ENCODE measurements at places on chromosomes 2 and 18.

GRCh38 chr2:10356439-10356811 is 53.7 kb downstream of the HPCAL1 start:
- DNase-seq: no peak

DNA sequence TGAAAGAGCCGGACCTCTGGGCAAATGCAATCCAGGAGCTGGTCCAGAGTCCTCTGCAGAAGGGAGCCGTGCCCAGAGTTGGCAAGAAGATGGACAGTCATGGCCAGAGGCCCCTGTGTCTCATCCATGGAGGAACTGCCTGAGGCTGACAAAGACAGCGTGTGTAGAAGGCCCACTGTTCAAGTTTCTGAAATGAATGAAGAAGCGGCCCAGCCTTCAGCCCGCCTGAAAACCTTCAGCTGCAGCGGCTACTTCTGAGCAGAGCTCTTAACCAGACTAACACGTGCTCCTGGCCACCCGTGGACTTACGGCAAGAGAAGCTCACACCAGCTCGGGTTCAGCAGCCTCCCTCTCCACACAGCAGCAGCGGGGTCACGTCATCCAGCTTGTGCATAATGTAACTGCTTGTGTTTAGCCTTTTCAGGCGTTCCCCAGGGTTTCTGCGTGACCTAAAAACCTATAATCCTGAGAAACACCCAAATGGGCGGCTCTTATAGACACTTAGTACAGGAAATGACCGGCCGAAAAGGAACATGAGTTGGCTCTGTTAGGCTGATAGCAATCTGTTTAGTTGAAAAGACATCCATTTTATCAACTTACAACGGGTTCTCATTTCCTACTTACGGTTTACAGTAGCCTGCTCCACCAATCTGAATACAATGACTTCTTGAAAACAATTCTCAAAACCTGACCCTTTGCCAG is at the start of gene FAM124B:
FAM124B (minus strand) TSS at position 467 of the 702 bp plus-strand sequence; CDS start at position 128, 339 bp downstream.
- no peak for DNase-seq

DNA sequence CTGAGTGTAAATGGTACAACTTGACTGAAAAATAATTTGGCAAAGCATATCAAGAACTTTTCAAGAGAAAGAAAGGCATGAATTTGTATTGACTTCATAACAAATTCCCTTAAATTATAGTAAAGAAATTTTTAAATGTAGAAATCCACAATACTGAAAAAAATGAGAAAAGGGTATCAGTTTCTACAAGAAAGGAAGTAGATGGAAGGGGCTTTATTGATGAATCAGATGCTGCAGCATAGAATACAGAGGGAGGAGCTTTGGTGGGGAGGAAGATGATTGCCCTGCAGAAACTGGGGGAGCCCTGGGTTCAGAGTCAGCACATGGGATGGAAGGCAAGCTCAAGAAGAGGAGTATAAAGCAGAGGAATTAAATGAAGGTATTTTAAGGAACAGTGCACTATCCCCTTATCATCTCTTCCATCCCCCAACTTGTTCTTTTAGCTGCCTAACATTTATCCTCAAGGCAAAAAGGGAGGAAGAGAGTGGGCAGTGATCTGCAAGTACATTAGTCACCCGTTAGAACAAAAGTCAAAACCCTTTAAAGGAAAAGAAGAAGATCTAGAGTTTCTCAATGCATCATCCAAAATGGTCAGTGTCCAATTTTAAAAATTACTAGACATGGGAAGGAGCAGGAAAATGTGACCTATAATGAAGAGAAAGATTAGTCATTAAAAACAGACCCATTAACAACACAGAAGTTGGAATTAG is 77.7 kb downstream of the KCTD18 start:
- DNase-seq: no peak

GRCh38 chr18:63552581-63552980 is 10.4 kb downstream of the SERPINB12 start:
- no peak for DNase-seq

- no peak for DNase-seq
These were observed 48.6 kb downstream of the LINC00305 start for GRCh38 chr18:64100116-64100922.

DNA sequence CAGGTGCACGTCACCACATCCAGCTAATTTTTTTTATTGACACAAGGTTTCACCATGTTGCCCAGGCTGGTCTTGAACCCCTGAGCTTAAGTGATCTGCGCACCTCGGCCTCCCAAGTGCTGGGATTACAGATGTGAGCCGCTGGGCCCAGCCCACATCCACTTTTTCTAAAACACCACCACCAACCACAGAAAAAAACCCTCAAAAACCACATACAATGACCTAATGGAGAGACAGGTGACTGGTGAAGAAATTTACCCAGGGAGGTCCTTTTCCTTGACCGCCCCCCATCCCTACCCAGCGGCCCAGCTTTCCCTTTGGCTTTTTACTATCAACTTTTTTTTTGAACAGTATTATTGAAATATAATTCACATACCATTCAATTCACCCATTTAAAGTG is 47.9 kb downstream of the CACNB4 start:
- DNase-seq: no peak

GRCh38 chr2:133107058-133107815 is 437.2 kb upstream of the LYPD1 start:
- DNase-seq: no peak

- no peak for DNase-seq
These were observed 45.9 kb upstream of the TNP1 start for GRCh38 chr2:216905649-216906329.

DNA sequence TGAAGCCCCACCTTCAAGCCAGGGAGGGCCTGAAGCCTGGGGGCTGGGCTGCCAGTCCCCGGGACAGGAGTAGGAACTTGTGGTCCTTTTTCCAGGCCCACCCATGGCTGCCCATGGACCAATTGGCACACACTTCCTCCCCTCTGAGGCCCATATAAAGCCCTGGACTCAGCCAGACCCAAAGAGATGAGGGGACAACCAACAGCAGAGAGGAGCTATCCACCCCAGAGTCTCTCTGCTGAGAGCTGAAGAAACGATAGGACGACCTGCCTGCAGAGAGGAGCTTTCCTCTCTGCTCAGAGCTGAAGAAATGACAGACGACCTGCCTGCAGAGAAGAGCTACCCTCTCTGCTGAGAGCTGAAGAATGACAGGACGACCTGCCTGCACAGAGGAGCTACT is 43.8 kb upstream of the PEX13 start:
- DNase-seq: no peak

GRCh38 chr18:77077941-77078689 is 54.5 kb downstream of the MBP start:
- DNase-seq: no peak

DNA sequence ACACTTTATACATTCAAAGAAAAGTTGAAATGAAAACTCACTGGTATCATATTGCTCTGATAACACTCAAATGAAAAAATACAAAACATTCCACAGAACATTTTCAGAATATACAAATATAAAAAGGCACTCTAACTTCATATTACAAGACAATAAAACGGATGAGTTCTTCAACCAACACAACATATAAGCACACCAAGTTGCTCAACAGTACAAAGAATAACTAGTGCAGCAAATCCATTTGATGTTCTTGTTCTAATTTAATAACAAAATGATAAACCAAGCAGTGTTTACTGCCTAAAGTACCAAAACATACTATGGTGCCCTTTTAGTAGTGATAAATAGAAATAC is 60.8 kb upstream of the PGAP1 start:
- no peak for DNase-seq

DNA sequence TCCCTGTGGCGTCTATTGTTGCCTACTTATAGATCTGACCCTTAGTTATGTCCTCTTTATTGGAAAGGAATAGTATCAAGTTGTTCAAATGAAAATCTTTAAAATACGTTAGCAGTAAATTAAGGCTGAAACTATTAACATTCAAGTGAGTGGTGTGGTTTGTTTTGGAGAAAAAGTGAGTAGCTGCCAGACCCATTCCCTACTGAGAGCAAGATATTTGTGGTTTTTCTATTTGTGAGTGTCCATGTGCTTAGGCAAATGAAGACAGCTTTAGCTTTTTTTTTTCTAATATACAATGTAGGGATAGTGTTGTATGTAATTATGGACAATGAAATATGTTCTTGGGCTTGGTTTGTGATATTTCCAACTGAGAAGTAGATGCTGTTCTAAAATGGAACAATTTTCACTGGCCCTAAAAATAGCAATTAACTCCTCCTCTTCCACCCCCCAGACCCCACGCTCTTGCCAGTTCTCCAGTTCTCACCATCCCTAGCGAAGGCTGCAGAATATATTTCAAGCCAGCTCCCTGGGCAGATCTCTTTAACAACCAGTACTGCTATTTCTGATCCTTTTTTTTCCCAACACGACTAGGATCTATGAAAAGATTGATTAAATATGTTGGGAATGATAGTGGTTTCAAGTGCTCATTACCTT is 83.1 kb downstream of the CCDC85A start:
- no peak for DNase-seq

DNA sequence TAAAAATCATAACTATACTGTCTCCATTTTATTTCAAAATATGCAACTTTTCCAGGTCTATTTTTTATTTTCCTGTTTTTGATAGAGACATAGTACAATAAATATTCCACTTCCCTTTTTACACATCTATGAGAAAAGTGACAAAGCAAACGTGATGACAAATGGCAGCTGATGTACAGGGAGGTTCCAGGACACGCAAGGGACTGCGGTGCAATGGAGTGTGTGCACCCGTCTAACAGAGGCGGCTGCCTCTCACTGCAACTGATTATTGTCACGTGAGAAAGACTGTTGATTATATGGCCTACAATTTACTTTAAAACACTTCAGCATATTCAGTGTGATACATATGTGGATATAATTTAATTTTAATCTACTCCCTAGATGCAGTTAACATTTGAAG is 142.6 kb downstream of the LRRC30 start:
- DNase-seq: no peak

GRCh38 chr2:37344453-37345361 is at the start of gene QPCT:
Gene QPCT (plus strand): TSS chr2:37344630. CDS start chr2:37344732, 102 bp downstream.
- no peak for DNase-seq

DNA sequence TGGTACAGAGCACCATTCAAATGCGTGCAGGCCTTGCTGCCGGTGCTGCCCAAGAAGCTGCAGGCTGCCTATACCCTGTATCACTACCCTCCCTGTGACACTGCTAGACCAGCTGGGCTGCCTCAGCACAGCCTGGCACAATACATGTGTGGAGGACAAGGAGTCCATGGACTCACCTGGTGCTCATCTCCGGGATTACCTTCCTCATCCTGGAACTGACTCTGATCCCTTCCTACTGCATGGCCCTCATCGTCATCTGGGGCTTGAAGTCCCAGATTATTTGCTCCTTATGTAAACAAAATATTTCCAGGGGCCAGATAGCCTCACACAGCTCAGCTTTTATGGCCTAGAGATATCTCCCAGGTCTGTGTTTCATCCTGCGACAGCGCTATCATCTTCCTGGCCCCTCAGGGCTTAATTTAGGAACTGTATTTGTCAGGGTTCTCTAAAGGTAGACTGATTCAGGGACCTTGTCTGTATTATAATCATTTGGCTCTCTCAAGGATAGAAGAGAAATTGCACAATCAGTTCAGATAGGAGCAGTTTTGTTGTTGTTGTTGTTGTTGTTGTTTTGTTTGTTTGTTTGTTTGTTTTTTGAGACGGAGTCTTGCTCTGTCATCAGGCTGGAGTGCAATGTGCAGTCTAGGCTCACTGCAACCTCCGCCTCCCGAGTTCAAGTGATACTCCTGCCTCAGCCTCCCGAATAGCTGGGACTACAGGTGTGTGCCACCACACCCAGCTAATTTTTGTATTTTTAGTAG is 42.9 kb downstream of the WDR75 start:
- no peak for DNase-seq

DNA sequence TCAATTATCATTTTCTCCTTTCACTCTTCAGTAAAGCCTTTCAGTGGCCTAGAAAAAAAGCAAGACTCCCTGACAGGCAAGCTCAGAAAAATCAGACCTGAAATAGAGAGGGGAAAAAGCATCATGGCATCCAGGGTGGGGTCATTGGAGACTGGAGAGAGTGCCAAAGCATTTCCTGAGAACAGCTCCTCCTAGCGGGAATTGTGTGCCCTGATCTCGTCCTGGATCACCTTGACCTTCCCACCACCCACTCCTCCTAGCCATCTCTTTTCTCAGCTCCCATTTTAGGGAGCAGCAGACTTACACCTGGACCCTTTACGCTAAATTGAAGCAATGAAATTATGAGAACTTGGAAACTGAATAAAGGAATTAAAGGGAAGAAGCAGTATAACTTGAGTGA is 176.6 kb downstream of the VWC2L start:
- no peak for DNase-seq

GRCh38 chr2:45006041-45006941 is 3.0 kb downstream of the SIX2 start:
- DNase-seq: no peak
